ENCODE measurements at places on chromosomes 12 and 14. TPM values are rescaled to one million over a fixed set of nuclear protein-coding genes. Genes with fewer than 3 reads are reported as not detected.

SPRING1 gene
- total RNA-seq: 40.4 TPM

CLEC4C gene
- total RNA-seq: not detected

SSTR1 gene
- 1.4 TPM for total RNA-seq

KSR2 gene
- 5.2 TPM for total RNA-seq

GTF2H3 gene
- total RNA-seq: 28.7 TPM

TPPP2 gene
- not detected for total RNA-seq

USP44 gene
- total RNA-seq: 3.1 TPM

TMED10 gene
- total RNA-seq: 313 TPM

TSPAN9 gene
- 66.8 TPM for total RNA-seq

RNF212B gene
- total RNA-seq: not detected

NR1H4 gene
- not detected for total RNA-seq

CCDC175 gene
- total RNA-seq: not detected

RIPK3 gene
- 5.1 TPM for total RNA-seq

FOXN4 gene
- total RNA-seq: not detected

GPR132 gene
- not detected for total RNA-seq

GALNT16 gene
- 0.49 TPM for total RNA-seq

ACRBP gene
- 1.3 TPM for total RNA-seq

KCNC2 gene
- not detected for total RNA-seq

C12orf50 gene
- 0.30 TPM for total RNA-seq

ASCL1 gene
- total RNA-seq: not detected

PPM1H gene
- total RNA-seq: 4.9 TPM

TUNAR gene
- total RNA-seq: not detected

OVCH1 gene
- not detected for total RNA-seq

EFS gene
- not detected for total RNA-seq

MIP gene
- total RNA-seq: not detected

ITGA5 gene
- 994 TPM for total RNA-seq

CBLN3 gene
- total RNA-seq: 5.0 TPM

MDGA2 gene
- not detected for total RNA-seq

PPP4R4 gene
- total RNA-seq: not detected

SLC17A8 gene
- not detected for total RNA-seq

IRAK3 gene
- 7.4 TPM for total RNA-seq

TAS2R30 gene
- total RNA-seq: 3.7 TPM

AICDA gene
- total RNA-seq: not detected

VWF gene
- total RNA-seq: 2,328 TPM

OAS2 gene
- total RNA-seq: 3.1 TPM

TTC5 gene
- total RNA-seq: 21.3 TPM

AMDHD1 gene
- total RNA-seq: not detected

Measured in endothelial cell of umbilical vein (primary cell).